ENCODE measurements at places on chromosomes 5 and 9.

- DNase-seq = no peak
Measured at GRCh38 chr5:89087551-89088318, 204.8 kb upstream of the MEF2C start.

DNA sequence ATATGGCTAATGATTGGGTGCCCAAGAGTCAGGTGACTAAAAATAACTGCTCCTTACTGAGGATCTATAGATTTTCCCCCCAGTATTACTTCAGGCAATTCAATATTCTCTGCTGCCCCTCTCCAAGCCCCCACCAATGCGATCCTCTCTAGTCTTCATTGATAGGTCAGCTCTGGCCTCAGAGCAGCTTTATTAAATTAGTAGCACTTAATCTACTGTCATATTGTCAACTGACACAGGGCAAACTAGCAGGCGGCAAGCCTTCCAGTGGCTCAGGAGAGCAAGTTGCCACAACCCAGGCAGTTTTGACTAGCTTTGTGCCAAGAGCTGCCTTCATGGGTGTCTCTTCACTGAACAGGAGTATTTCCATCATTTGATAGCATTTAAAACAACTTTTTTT, 462.9 kb downstream of the BNC2 start:
- DNase-seq = no peak

DNA sequence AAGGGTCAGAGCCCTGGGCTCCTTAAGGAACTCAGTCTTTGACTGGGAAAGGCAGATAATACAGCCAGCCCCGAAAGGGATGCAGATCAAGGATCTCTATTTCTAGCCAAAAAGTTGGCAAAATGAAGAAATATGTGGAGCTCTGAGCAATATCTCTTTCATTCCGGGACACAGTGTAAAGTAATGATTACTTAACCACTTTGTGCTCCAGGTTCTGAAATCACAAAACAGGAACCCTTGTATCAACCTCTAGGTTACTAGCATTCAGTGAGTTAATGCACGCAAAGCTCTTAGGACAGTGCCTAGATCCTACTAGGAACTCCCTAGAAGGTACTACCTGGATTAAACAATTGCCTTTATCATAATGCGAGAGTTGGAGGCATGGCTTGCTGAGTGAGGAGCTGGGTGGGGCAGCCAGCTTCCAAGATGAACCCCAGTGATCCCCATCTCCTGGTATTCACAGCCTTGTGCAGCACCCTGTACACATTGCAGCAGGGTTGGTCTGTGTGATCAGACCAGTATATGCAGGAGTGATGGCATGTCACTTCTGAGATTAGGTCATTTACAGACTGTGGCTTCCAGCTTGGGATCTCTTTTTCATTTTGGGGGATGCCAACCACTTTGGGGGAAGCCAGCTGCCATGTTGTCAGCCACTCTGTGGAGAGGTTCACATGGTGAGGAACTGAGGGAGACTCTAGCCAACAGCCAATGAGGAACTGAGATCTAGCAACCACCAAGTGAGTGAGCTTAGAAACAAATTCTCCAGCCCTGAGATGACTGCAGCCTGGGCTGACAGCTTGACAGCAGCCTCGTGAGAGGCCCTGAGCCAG, 103.1 kb upstream of the SLC44A1 start:
- no peak for DNase-seq

GRCh38 chr5:1012313-1012841, 3.8 kb downstream of the NKD2 start:
- no peak for DNase-seq

- no peak for DNase-seq
Measured at GRCh38 chr5:31577438-31577837, 45.3 kb downstream of the C5orf22 start.

DNA sequence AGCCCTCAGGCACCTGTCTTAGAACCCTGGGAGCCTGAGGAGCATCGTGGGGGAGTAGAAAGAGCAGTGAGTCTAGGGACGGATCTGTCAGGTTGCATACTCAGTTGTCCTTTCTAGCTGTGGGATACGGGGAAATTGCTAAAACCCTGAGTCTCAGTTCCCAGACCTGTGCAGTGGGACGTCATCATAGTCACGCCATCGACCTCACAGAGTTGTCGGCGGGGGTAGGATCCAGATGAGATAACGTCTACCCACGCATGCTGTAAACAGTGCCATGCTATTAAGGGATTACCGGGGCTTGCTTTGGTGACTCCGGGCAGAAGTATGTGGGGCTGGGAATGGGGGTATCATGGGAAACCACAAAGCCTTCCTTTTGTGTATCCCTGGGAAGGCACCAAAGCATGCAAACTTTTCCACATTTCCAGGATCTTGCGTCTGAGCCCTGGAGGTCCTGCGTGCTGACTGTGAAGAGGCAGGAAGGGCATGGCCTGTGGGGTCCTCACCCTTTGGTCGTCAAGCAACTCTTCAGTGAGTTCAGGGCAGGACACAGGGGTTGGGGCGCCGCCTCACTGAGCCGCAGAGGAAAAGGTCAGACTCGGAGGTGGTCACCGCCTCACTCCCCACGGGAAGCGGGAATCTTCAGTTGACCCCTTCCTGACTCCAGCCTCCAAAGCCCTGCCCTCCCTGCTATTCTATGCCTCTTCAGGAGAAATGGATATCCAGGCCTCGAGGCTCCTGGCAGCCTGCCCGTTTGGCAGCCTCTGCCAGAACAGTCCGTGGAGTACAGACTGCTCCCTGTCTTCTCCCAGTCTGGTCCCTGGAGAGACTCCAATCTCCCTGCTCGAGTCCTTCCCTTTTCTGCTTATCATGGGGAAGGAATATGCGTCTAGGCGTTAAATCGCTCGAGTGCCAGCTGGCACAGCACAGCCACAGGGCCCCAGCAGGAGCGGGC, 186.8 kb upstream of the KLF9 start:
- no peak for DNase-seq

DNA sequence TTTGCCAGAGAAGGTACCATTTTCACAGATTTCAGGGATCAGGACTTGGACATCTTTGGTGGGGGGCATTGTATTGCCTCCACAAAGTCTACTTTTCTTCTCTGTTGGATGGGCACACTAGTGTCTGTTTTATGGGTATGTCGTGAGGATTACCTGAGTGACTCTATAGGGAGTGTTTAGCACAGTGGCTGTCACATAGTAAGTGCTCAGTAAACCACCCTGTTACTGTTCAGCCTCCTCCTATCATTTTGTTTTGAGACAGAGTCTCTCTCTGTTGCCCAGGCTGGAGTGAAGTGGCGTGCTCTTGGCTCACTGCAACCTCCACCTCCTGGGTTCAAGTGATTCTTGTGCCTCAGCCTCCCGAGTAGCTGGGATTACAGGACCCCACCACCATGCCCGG, 2.4 kb upstream of the PRRC2B start:
- no peak for DNase-seq

- no peak for DNase-seq
Measured at GRCh38 chr5:145718956-145719355, 116.2 kb downstream of the PRELID2 start.

GRCh38 chr5:96516631-96517071, 83.6 kb upstream of the PCSK1 start:
- no peak for DNase-seq

GRCh38 chr9:35271637-35272036, 109.8 kb downstream of the UNC13B start:
- no peak for DNase-seq

DNA sequence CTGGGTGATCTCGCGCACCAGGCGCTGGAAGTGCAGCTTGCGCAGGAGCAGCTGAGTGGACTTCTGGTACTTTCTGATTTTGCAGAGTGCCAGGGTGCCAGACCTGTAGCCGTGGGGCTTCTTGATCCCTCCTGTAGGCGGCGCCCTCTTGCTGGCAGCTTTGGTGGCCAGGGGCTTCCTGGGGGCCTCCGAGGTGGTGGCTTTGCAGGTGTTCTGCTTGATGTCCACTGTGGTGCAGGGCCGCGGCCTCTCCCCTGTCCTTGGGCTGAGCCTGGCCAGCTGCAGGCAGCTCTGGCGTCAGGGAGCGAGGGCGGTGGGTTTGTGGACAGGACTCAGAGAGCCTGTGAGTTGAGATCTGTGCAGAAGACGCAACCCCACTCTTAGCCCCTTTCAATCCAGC, 36.1 kb downstream of the TAF11L14 start:
- no peak for DNase-seq

DNA sequence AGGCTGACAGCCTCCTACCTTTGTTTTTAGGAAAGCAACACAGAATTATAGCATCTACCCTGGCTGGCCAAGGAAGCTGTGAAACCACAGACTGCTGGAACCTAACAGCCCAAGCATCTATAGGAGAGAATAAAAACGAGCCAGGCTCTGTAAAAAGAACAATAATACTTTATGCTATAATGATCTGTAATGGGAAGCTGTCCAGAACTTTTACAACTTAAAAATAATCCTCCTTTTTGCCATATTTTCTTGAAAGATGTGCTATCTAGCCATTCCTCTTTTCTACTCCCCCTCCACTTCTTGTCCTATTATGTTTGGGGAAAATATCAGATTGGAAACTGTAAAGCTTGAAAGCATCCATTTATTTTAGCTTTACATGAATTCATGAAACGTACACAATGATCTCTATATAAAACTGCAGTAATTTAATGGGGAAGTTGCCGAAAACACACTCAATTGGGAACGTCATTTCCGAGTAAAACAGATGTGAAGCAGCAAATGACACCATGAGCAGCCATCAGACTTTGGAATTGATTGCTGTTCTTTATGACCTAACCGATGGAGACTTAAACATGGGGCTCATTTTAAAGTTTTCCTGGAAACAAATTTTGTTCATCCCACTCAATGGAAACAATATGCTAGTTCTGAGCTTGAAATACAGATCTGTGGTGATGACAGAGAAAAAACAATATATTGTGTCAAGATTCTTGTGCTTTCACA, 450.3 kb upstream of the CLINT1 start:
- no peak for DNase-seq

DNA sequence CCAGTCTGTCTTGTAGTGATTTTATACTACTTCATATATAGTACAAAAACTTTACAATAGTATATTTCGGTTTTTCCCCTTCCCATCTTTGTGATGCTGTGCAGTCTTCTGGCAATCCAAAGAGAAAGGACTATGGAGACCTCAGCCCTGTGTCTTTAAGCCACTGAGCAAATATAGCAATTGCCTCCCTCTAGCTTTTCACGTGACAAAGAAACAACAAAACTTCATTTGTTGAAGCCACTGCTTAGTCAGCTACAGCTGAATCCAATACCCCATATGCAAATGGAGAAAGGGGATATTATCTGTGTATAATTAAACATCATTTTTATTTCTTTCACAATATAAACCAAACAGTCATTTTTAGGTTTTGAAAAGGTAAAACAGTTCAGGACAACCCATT, 142.8 kb upstream of the STK32A start:
- no peak for DNase-seq

DNA sequence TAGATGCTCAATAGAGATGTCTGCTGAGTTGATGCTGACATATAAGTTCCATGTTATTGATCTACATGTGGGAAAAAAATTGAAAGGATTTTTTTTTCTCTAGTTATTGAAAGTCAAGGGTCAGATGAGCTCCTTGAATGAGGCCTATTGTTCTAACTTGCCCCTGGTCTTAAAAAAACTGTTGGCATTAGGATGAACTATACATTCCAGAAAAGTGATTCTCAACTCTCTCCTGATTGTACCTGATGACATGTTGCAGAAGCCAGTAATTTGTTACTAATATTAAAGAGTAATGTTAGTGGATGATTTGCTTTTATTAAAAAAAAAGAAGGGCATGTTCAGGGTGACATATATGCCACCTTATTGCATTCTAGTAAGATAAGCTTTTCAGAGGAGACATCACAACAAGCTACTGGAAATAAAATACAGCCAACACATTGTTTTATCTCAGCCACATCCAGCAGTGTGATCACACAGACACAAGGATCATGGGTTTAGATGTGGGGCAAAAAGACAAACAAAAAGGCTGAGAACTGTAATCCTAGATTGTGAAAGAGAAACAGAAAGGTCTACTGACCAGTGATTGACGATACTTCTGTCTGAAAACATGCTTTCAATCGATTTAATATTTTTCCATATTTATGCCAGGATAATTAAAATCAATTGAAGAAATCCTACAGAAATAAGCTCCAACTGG, 1314.1 kb upstream of the C9orf72 start:
- DNase-seq = no peak

DNA sequence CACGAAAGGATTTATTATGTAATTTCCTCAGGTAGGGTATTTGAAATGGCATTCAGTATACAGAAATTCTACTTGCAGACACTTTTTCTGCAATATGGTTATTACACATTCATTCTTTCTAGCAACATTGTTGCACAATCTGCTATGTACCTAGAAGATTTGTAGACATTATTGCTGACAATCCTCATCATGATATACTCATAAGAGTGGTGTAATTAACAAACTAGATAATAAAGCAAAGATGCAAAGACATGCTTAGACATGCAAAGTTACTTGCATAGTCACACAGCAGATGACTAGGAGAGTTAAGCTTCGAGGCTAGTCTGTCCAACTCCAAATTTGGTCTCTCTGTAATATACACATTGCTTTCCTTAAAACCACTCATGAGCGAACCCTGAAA, 317.1 kb downstream of the ASTN2 start:
- no peak for DNase-seq

DNA sequence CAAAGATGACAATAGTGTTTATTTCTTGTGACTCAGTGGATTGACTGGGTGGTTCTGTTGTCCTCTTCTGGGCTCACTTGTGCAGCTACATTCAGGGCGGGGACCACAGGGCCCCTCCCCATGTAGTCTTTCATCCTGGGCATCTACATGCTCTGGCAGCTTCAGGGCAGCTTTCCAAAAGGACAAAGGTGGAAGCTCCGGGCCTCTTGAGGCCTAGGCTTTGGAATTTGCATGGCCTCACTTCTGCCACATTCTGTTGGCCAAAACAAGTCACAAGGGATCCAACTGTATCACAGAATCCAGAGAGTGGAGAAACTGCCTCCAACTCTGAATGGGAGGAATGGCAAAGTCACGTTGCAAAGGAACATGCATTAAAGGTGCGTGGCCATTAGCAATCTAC, 64.3 kb downstream of the ARHGAP26 start:
- DNase-seq = no peak

- DNase-seq = peak; percentile 15
Measured at GRCh38 chr5:150523472-150524350, 15.8 kb downstream of the NDST1 start.

DNA sequence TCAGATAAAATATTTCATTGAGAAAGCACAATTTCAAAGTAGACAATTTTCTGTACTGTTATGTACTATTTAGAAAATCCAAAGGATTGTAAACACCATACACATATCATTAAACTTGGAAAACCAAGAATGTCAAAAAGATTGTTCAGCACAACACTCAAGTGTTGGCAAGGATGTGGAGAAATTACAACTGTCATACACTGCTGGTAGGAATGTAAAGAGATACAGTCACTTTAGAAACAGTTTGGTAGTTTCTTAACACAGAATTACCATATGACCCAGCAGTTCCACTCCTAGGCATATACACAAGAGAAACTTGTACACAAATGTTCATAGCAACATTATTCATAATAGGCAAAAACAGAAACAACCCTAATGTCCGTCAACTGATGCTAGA, 71.2 kb downstream of the OR2K2 start:
- no peak for DNase-seq

- no peak for DNase-seq
Measured at GRCh38 chr9:137521405-137521985, 28.7 kb downstream of the PNPLA7 start.

DNA sequence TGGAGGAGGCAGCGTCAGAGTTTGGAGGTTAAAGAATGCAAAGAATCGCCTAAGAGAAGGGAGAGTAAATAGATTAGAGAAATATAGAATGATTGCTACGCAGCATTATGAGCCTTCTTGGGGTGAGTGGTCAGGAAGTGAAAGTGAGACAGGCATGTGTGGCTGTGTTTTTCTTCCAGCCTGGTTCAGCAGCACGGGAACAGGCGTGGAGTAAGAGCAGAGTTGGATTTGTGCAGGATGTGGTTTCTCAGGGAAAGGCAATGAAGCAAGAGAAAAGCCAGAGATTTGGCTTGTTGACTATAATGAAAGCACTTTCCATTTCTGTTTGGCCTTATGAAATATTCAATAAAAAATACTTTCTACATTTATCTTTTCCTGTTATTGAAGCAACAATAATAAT, 34.3 kb upstream of the FRMD3 start:
- DNase-seq = no peak
